Uterus (tissue), 4 donors: ENCODE measurements at places on chromosomes 2 and 18. TPM values are rescaled to one million over a fixed set of nuclear protein-coding genes. Genes with fewer than 3 reads are reported as not detected.

Gene EMILIN2
- 55.3 TPM for total RNA-seq

DNA sequence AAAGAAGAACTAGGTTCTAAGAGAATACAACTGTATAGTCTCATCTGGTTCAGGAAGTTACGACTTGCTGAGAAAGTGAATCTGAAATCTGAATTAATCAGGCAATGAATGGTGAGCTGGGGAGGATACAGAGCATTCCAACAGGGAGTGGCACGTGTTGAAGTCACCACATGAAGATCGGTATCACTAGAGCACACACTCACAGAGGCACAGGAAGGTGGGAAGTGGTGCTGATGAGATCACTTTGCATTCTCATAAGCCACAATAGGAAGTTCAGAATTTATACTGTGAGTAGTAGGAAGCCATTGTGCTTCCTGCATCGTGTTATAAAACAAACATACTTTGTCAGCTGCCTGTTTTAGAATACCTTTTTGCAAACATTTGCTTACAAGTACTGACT, 615.0 kb upstream of the DDX18 start:
- no peak for DNase-seq
- H3K4me1 ChIP-seq = no peaks in the 10 kb centered on the region
- H3K27me3 ChIP-seq = no peaks in the 10 kb centered on the region
- no peak overlapping the region for H3K27ac ChIP-seq

- H3K36me3 ChIP-seq = no peaks in the 10 kb centered on the region
- no peak overlapping the region for H3K27ac ChIP-seq
- no peaks in the 10 kb centered on the region for H3K27me3 ChIP-seq
- H3K4me1 ChIP-seq = no peaks in the 10 kb centered on the region
- no peak for DNase-seq
Measured at GRCh38 chr2:181054843-181055242, 74.4 kb downstream of the UBE2E3 start.

DNA sequence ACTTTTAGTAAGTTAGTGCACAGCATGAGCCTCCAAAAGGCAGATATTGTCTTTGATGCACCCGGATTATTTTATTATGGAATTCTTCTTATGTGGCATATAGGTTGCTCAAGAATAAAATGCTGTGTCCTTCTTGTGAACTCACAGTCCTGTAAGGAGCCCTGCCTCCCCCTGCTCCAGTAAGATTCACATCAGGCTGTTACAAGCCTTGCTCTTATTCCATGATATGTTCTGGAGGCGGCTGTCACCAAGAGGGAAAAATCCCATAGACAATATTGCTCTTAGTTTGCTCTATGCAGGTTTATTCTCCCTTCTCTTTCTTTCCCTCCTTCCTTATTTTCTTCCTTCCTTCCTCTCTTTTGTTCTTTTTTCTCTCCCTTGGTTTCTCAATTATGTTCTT, 182.3 kb downstream of the MYT1L start:
- H3K27ac ChIP-seq = no peak overlapping the region
- no peaks in the 10 kb centered on the region for H3K27me3 ChIP-seq
- H3K4me3 ChIP-seq = no peak overlapping the region
- no peak for DNase-seq
- no peaks in the 10 kb centered on the region for H3K36me3 ChIP-seq

DNA sequence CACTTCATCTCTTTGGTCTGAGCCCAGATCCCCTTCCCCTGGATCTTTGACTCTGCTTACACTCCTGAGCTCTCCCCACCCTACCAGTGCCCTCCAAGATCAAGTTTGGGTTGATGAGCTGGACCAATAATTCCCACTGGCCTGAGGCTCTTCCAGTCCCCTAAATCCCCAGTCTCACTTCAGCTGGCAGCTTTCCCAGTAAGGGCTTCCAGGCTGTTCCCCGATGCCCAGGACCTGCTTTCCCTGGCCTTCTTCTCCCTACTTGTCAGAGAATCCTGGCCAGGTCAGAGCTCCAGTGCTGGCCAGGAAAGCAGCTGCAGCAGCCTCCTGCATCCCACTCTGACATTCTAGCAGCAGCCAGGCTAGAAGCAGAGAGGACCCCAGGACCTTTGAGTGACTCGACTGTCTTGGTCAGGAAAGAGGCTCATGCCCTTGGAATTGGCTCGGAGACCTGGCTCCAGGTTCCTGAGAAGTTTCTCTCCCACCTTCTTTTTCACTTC, 3.5 kb downstream of the WNT6 start:
- DNase-seq = no peak
- no peaks in the 10 kb centered on the region for H3K36me3 ChIP-seq
- no peak overlapping the region for H3K27ac ChIP-seq
